Skin of body (tissue), 3 donors: ENCODE measurements at places on chromosomes 7 and 10. TPM values are rescaled to one million over a fixed set of nuclear protein-coding genes. Genes with fewer than 3 reads are reported as not detected.

MRC1 gene
- total RNA-seq: 35.5 TPM

FAM3C gene
- 94.3 TPM for total RNA-seq

CCDC172 gene
- total RNA-seq: not detected

AKR1E2 gene
- 15.5 TPM for total RNA-seq

VAX1 gene
- total RNA-seq: not detected
